Stimulated activated CD8-positive, alpha-beta memory T cell treated with anti-CD3 and anti-CD28 coated beads, Interleukin-7, amount 100 ng/mL, for 24 hours (primary cell): ENCODE measurements at places on chromosomes 7 and 10.

DNA sequence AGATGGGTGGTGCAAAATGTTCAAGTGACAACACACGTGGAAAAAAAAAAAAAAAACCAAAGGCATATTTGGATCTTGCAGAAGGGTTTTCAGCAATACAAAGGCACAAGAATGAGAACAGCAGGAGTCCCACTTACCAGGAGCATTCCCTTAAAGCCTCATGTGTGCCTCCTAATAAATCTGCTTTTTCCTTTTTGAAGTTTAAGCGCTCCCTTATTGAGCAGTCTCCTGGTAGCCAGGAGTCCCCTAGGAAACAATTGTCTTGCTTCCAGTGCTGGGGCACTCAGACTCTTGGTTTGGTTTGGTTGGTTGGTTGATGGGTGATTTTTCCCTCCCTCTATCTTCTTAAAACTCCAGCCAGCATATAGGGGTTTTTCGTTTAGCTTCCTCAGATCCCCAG is 321.8 kb upstream of the NFE2L3 start:
- DNase-seq, result no peak

DNA sequence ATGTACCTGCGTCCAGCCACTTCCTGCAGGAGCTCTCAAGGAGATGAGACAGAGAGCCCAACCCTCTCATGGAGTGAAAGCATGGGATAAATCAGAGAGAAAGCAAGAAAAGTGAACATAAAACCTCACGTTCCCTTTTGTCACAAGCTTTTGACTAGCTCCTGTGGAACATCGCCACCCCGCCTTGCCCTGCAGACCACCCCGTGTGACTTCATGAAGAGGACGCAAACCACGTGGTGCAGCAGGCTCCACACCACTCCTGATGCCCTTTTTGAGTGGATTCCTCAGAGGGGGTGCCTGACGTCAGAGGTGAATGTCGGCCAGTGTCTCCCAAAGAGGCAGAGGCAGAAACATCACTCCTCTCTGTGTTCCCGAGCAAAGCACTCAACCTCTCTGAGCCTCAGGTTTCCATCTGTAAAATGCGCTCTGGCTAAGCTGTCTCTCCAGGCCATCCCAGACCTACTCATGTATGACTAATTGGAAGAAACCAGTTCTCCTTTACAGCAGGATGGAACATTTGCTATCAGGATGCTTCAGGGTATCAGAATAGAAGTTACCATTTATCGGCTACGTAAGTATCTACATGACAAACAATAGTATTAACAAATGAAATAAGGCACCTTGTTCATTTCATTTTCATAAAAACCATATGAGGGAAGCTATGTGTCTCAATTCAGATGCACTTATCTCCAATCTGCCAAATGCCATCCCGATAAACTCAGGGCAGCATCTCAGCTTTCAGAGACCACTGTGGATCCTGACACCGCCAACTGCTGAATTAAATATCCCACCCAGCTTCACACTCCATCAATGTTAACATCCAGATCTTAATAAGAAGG is 5.3 kb downstream of the ZNF488 start:
- DNase-seq, result no peak

DNA sequence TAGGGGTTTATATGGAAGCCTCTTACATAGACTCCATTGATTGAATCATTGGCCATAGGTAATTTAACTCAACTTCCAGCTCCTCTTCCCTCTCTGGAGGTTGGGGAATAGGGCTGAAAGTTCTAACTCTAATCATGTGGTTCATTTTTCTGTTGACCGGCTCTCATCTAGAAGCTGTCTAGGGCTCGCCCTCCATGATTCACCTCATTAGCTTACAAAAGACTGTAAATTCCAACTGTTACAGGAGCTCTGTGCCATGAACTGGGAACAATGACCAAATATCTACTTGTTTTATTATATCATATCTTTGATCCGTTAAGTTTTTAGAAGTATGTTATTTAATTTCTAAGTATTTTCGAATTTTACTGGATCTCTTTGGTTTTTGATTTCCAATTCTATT is 263.0 kb downstream of the TCF7L2 start:
- DNase-seq, result no peak

GRCh38 chr7:68805159-68805558 is 793.1 kb upstream of the AUTS2 start:
- DNase-seq, result no peak

GRCh38 chr10:92562424-92562823 is 11.5 kb downstream of the IDE start:
- DNase-seq, result no peak

- DNase-seq, result no peak
Observed at GRCh38 chr7:15457990-15458955, 103.5 kb downstream of the AGMO start.

- DNase-seq, result no peak
Observed at GRCh38 chr7:141198194-141198958, 124.5 kb downstream of the TMEM178B start.

DNA sequence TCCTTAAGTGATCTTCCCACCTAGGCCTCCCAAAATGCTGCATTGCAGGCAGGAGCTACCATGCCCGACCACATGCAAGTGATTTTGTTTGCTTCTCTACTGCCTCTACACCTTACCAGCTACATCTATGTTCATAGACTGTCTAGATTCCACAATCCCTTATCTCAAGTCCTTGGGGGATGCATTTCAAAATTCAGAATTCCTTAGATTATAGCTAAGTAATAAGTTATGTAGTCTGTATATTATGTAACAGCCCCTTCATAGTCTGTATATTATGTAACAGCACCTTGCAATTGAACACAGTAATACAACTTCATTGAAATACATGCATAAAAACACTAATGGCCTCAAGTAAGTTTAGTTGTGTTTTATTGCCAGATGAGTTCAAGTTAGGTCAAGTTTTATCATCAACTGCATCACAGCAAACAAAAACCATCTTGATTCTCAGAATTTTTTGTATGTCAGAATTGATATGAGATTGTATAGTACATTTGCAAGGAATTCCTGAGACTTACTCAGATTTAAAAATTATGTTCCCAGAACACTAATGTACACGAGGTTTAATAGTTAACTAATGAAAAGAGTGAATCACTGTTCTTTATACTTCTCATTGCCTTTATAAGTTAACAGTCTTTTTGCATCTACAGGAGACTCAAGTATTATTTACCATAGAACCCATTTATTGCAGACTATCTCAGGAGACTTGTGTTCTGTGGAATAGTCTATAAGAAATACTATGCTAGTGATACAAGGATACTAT is 11.6 kb upstream of the FOXP2 start:
- no peak for DNase-seq

DNA sequence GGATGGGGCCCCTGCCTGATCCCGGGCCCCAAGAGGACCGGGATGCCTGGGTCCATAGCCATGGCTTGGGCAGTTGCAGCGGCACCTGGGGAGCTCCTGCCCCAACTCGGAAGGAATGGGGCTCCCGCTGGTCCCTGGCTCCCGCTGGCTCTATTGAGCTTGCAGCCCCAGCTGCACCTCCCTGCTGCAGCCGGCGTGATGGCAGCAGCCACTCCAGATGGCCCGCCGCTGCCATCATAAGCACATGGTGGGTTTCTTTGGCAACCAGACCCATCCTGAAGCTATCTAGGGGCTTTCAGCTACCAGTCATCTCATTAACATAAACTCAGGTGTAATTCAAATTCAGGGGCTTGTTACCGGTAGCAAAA is 11.1 kb upstream of the DNMBP start:
- no peak for DNase-seq

- no peak for DNase-seq
Observed at GRCh38 chr10:132293201-132293812, 14.4 kb downstream of the STK32C start.

GRCh38 chr10:113031147-113031546 is 81.1 kb downstream of the TCF7L2 start:
- no peak for DNase-seq

GRCh38 chr10:78155722-78156121 is 122.1 kb downstream of the RPS24 start:
- no peak for DNase-seq

DNA sequence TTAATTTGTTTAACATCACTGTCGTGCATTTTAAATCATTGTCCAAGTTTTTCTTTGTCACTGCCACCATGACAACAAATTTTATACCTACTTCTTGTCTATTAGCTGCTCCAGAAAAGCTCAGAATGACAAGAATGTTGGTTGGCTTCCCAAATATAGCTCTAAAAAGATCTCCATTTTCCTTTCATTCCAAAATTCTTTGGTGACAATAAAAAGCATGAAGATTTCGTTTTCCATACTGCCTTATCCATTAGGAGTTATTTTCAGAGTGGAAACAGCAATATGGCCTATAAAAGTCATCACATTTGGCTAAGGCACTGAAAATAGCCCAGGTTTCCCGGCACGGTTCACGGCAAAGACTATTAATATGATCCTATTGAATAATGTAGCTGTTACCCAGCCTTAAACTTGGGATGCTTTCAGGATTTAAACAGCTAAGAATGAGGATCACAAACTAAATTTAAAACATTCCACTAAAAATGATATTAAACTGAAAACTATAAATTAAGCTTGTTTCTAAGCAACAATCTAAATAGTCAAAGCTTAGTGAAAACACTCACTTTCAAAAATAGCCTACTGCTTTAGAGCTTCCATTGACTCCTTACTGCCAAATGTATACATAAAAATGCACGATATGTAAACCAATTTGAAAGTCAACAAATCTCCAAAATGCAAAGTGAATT is 2.7 kb downstream of the CTTNBP2 start:
- DNase-seq, result no peak

DNA sequence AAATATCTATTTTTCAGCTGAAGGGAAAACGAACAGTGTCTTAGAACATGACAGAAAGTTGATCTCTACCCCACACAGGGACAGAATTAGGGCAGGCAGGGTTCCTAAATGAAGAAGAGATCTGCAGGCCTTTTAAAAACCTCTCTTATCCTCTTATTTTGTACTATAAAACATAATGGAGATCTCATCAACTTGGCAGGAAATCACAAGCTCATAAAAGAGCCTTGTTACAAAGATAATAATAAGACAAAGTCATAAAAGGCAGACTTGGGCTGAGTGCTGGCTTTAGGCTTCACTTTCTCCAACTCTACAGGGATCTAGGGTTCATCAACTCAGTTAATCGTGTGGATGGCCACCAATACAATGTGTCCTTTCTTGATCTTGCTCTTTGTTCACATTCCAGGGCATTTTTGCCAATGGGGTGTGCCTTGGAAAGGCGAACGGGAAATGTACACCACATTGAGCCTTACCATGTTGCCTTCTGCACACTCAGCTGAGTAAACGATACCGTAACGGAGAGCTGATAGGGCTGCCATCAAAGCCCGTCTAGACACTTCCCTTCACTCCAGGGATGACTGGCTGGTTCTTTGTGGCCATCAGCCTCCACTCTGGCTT is 7.1 kb upstream of the TEX36 start:
- DNase-seq, result no peak

DNA sequence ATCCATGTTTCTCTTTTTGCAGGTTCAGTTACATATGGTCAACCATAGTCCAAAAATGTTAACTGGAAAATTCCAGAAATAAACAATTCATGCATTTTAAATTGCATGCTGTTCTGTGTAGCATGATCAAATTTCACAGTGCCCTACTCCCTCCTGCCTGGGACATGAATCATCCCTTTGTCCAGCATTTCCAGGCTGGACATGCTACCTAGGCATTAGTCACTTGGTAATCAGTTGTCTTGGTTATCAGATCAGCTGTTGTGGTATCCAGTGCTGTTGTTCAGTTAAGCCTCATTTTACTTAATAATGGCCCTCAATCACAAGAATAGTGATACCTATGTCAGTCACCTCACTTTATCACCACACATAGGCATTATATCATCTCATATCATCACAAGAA is 7.3 kb upstream of the PNLIP start:
- DNase-seq, result no peak

DNA sequence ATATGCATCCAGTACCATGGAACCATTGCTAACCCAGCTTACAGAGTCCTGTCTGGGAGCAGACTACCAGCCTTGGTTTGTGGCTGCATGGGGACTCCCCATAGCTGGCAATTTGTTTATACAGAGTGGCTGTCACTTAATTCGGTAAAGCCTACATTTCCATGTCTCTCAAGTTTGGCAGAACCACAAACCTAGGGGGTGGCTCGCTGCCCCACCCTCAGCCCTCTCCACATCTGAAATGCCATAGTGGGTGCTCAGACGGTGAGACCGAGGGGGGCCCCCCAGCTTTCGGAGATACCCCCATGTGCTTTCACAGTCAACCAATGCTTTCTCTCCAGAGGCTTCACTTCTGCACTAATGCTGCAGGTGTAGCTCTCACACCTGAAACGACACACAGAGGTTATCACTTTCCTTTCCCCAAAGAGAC is 75.5 kb upstream of the KAT6B start:
- DNase-seq, result no peak

DNA sequence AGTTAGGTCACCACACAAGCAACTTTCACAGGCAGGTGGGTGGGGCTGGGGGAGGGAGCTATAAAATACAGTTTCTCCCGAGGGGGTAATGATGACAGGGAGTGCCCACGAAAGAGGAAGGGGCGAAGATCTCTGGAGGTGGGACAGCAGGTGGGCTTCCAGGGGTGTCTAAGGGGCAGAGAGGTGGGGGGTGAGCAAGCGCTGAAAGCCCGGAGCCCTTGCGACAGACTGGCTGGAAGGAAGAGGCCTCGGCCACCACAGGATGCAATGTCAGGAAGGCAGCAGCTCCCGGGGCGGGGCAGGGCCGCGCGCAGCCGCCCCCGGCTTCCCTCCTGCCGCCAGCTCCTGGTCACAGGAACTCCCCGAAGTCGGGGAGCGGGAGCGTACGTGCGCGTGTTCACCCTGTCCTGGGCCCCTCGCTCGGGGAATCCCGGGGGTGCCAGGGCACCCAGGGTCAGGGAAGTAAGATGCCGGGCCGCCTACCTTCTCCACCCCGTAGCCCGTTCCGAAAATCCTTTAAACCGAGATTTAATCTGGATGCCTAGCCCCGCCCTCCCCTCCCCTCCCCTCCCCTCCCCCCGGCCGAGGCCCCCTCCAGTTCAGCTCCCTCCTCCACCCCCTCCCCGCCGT is 105.2 kb upstream of the PPIF start:
- no peak for DNase-seq

- DNase-seq, result no peak
Observed at GRCh38 chr7:130493275-130493873, 1.5 kb downstream of the MEST start.

GRCh38 chr10:51821745-51822144 is 122.3 kb upstream of the CSTF2T start:
- no peak for DNase-seq

DNA sequence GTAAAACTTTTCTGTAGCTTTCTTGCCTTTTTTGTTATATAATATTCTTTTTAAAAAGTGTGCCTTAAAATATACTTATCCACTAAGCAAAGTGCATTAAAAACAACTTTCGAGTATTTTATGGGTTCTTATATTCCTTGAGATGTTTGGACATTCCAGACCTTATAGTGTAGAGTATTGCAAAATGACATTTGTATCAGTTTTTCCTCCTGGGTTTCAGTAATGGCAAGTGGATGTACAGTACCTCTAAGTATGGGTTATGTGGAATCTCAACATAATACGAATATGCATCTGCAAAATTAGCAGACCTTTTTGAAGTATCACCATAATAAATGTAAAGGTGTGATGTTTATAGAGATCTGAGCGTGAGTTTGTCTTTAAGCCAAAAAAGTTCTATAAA is 2.7 kb downstream of the CDK13 start:
- DNase-seq, result no peak

GRCh38 chr10:32163762-32164148 is 107.5 kb upstream of the KIF5B start:
- no peak for DNase-seq
